ENCODE measurements at places on chromosomes 13 and 19.

DNA sequence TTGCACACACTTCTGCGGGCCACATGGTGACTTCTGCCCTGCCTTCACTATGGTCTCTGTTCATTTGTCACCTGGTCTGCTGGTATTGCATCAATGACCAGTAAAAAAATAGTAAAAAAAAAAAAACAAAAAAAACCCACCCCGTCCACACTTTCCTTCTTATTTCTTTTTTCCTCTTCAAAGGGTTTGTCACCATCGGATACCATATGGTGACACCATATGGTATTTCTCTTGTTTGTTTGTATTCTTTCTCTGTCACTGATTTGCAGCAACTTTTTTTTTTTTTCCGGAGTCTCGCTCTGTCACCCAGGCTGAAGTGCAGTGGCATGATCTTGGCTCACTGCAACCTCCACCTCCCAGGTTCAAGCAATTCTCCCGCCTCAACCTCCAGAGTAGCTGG, 26.2 kb upstream of the OR7C2 start:
- DNase-seq: no peak

GRCh38 chr13:50829896-50830295, 13.6 kb downstream of the DLEU7 start:
- peak; percentile 70 for DNase-seq

DNA sequence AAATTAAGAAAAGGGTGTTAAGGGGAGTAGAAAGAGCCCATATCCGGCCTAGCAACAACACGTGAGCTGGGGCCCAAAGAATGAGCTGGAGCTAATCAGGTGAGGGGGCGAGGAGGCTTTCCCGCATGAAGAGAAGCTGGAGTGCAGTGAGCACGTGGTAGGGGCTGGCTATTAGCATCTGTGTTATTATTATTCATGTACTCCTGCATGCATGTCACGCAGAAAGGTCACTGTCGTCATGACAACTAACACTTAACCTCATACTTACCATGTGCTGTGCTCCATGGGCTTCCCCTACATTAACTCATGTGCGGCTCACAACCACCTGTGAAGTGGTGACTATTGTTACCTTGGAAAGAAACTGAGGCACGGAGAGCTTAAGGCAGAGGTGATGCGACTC, 227.6 kb upstream of the UBL3 start:
- DNase-seq: no peak

- no peak for DNase-seq
Measured at GRCh38 chr19:33370783-33371182, 2.7 kb upstream of the CEBPG start.

- DNase-seq: no peak
Measured at GRCh38 chr19:7415857-7416371, 67.2 kb downstream of the ARHGEF18 start.
